Umbilical cord (tissue), 2 donors: ENCODE measurements at places on chromosomes 5 and 9.
A peak's percentile ranks its signal among the peaks of the same experiment; 100 is the strongest.

DNA sequence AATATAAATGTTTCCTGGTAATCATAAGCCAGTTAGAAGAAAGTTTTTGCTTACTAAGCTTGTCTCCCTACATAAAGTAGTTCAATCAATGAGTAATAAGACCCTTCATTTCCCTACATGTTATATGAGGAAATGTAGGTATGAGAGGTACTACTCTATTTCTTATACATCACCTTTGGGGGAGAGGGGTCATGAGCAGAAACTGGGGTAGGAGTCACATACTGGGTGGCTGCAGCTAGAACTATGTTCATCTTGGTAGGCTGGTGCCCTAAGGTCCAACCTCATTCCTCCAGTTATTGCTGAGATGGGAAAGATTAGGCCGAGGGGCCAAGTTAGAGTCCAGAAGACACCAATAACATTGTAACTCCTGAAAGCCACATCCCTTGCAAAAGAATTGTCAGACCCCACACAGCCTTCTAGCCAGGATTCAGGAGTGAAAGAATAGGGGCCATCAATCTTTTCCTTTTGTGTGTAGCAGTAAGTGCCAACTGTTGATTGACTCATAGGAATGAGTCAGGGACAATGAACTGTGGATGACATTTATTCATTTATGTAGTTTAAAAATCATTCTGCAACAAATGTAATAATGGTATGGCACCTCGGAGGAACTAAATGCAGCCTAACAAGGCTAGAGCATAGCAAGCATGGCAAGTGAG lies 21.6 kb upstream of the SREK1 start:
- no peak for DNase-seq

GRCh38 chr5:312845-313244 lies 8.7 kb upstream of the AHRR start:
- no peak for DNase-seq

- no peak for DNase-seq
Measured at GRCh38 chr9:132404228-132404881, 2.3 kb downstream of the TTF1 start.

DNA sequence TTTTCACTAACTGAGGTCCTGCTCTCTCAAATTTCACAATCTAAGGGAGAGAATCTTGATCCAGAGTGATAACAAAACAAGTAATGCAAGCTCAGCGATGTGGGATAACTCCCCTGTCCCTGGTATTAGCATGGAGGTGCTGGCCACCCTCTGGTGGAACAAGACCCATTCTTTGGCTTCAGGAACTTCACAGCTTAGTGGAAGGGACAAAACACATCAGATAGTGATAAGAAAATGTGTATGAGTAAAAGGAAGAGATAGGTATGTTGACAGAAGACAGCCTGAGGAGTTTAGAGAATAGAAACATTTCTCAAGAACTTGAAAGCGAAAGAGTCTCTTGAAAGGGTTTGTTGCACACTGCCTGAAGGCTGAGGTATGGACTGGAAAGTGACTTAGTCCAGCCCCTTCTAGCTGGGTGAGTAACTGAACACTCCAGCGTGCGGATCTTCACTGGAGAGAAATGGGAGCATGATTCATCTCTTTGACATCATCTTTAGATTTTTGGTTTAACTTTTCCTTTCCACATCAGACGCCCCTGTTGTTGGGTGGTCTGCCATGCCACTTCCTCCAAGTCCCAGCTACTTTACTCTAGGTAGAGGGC lies 25.4 kb upstream of the ZSWIM6 start:
- DNase-seq: peak; percentile 47

DNA sequence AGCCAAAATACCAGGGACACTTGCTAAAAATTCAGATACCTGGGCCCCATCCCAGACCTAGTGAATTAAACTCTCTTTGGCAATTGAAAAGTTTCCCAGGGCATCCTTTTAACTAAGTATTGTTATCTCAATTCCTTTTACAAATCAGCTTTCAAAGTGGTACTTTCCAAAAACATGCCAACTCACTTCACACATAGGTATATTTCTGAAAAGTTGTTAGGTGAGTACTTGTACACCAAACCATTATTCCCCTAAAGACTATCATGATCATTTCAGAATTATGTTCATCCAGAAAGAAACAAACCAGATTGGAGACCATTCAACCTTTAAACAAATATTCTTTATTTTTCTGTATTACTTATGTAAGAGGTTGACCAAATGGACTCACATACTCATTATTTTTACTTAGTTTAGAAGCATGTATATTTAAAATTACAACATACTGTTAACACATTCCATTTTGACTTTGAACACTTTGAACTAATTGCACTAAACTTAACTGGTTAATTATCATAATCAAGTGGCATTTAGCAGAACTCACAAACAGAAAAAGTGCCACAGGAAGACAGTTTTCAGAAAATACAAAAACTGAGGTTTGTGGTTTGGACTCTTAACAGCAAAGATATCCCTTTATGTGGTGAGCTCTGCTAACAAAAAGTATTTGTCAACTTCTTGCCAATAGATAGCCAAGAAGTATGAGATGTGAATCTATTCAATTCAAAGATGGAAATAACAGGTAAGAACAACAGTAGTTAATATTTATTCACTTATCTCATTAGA lies 40.7 kb downstream of the KIAA0825 start:
- DNase-seq: no peak

DNA sequence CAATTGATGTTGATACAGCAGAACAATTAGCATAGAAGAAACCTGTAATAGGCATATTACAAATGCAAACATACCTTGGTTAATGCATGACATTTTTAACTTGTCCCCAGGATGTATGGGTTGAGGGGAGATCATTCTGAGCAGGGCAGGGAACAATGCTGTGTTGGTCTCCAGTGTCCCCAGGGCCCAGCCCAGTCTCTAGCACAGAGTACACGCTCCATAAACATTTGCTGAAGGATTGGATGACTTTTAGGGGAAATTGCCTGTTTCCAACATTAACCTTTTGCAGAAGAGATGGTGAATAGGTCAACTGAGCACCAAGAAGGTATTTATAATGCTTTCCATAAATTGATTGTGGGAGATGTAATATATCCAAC lies 20.0 kb downstream of the ANKRA2 start:
- DNase-seq: no peak

DNA sequence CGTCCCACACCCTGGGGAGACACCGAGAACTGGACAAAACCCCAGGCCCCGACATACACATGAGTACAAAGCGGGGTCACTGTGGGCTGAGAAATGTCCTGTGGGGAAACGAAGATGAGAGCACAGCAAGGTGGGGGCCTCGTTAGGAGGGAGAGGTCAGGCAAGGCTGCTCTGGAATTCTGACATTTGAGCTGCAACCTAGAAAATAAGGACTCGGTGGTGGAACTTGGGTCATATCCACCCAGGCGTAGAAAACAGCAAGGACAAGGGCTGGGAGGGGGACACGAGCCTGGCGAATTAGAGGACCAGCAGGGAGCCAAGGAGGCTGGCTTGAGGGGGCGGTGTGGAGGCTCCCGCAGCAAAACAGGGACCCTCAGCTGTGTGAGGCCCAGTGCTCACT lies 32.8 kb downstream of the NCS1 start:
- no peak for DNase-seq

- no peak for DNase-seq
Measured at GRCh38 chr9:24587883-24588282, 42.2 kb upstream of the IZUMO3 start.

DNA sequence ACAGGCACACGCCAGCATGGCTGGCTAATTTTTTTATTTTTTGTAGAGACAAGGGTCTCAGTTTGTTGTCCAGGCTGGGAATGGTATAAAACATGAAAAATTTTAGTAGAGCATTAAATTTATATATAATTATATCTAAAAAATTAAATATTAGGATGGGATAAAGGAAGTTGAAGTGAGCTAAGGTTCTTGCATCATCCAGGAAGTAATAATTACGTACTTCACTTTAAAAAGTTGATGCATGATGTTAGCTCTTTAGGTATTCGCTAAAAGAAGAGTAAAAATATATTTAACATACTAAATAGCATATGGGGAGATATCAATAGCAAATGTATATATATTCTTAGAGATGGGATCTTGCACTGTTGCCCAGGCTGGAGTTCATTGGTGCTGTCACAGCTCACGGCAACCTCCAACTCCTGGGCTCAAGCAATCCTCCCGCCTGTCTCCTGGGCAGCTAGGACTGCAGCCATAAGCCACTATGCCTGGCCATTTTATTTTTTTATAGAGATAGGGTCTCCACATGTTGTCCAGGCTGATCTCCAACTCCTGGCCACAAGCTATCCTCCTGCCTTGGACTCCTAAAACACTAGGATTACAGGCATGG lies 12.3 kb downstream of the DCAF10 start:
- no peak for DNase-seq

- DNase-seq: peak; percentile 17
Measured at GRCh38 chr9:13719981-13720676, 440.6 kb upstream of the MPDZ start.

DNA sequence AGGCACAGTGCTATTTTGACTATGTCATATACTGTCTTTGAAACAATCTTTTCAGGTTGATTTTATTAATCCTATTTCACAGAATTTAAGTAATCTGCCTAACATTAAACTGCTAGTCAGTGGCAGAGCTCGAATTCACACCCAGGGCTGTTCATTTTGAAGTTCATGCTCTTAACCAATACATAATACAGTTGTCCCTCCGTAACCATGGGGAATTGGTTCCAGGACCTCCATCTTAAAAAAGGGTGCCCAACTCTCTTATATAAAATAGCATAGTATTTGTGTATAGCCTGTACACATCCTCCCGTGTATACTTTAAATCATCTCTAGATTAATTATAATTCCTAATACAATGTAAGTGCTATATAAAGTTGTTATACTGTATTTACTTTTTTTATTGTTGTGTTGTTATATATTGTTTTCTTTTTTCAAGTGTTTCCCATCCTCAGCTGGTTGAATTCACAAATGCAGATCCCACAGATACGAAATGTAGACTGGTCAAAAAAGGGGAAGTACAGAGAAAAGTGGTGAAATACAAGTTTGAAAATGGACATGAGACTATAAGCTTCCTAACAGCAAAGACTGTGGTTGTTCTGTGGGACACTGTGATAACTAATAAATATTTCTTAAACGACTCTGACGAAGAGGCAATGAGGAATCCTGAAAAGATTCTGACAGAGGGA lies 18.3 kb downstream of the RFX3 start:
- peak; percentile 3 for DNase-seq

DNA sequence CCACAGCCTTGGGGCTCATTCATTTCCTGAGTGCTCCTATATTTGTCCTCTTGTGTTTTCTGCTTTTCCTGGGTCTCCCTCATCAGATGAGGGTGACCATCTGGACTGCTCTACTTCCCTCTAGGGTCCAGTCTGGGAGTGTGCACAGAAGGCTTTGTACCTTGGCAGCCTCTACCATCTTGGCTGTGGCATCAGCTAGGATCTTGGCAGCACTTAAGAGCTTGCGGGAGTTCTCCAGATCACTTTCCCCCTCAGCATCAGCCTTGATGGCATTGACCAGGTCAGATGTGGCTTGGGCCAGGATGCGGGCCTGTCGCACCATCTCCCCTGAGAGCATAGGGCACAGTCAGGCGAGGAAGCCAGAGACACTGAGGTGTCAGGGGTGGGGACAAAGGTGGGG lies 15.8 kb downstream of the TLN1 start:
- DNase-seq: no peak

DNA sequence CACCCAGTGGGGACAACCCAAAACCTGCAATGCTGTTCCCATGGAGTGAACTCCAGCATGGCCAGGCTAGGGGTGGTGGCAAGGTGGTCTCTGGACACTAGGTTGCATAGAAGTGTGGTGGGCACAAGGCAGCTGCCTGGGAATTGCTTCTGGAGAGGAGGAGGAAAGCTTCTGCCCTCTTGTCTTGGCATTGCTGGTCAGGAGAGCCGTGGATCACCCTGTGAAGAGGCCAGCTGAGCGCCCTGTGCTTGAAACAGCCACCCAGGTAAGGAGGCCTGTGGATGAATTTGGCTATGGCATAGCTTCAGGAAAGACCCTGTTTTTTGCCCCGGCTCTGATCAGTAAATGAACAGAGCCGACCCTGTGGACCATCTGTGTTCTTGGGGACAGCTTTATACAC lies 273.1 kb downstream of the HSPA4 start:
- no peak for DNase-seq
